Activated CD4-positive, alpha-beta T cell treated with anti-CD3 and anti-CD28 coated beads, Interleukin-2, amount 50 U/mL, for 4 hours (primary cell): ENCODE measurements at places on chromosomes 3 and 15.
A peak's percentile ranks its signal among the peaks of the same experiment; 100 is the strongest.

DNA sequence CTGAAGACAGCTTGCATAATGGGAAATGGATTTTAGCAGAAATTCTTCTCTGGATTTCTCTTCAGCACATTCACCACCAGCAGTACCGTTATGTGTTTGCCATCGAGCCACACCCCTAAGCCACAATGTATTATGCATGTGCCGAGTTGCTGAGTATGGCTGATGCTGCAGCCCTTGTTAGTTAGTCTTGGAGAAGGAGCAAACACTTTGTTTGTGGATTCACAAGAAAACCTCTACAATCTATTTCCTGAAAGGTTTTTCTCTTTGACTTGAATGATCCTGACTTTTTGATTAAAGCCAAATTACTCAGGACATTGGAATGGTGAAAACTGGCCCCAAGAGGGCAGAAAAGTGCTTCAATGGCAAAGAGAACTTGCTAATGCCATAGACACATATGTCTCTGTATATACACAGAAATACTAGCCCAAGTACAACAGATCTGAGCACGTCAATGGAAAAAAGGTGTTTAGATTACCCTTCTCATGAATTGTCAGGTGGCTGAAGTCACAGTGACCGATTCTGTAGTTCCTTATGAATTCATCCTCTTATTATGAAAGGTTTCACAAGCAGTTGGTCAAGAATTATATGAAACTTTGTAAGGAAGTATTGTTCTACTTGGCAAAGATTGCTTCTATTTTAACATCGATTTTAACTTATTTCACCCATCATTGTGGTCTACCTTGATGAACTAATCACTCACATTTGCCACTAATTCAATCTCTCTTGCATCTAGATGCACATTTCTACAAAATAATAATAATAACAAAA, 103.0 kb downstream of the P3H2 start:
- no peak for DNase-seq

DNA sequence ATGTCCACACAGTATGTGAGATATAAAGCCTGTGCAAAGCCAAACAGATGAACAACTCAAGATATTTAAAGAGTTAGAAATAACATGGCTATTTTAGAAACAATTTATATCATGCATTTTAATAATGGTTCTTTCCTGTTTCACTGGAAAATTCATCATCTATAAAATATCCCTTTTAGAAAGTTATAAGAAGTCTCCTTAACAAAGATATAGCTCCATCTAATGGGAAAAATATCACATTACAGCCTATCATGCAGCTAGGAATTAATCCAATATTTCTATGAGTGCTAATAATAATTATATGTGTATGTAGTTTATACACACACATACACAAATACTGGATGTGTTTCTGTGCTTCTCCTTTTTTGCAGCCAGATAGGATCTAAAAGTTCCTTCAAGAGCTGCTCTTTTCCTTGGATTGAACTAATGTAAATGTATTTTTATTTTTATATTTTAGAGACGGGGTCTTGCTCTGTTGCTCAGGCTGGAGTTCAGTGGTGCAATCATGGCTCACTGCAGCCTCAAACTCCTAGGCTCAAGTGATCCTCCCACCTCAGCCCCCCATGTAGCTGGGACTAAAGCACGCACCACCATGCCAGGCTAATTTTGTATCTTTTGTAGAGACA, 21.6 kb downstream of the RPL22L1 start:
- no peak for DNase-seq

GRCh38 chr3:169661361-169662131, 2.0 kb downstream of the MECOM start:
- no peak for DNase-seq

GRCh38 chr15:27490867-27491595, 520.0 kb downstream of the GABRG3 start:
- DNase-seq: no peak

DNA sequence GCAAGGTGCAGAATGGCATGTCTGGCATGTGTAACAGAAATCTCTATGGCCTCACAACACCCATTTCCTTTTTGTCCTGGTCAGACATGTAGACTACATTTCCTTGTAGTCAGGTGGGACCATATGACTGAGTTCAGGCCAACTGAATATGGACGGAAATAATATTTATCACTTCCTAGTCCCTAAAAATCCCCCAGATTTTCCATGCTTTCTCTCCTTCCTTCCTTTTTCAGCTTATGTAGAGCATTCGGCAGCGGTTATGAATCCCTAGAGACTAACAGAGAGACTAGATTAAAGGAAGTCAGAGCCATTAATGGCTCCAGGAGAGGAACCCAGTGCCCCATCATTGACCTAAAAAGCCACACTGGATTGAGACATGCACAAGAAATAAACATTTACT, 35.8 kb downstream of the SLC9A9 start:
- DNase-seq: no peak

- DNase-seq: no peak
Measured at GRCh38 chr3:96959474-96959873, 145.1 kb downstream of the EPHA6 start.

GRCh38 chr15:31245135-31245689, 81.4 kb upstream of the KLF13 start:
- DNase-seq: no peak

GRCh38 chr3:138943724-138944653, 2.9 kb downstream of the FOXL2 start:
- DNase-seq: no peak

GRCh38 chr3:10534066-10534465, 28.7 kb upstream of the ATP2B2 start:
- DNase-seq: no peak

- no peak for DNase-seq
Measured at GRCh38 chr3:139299261-139300132, 44.3 kb upstream of the MRPS22 start.

DNA sequence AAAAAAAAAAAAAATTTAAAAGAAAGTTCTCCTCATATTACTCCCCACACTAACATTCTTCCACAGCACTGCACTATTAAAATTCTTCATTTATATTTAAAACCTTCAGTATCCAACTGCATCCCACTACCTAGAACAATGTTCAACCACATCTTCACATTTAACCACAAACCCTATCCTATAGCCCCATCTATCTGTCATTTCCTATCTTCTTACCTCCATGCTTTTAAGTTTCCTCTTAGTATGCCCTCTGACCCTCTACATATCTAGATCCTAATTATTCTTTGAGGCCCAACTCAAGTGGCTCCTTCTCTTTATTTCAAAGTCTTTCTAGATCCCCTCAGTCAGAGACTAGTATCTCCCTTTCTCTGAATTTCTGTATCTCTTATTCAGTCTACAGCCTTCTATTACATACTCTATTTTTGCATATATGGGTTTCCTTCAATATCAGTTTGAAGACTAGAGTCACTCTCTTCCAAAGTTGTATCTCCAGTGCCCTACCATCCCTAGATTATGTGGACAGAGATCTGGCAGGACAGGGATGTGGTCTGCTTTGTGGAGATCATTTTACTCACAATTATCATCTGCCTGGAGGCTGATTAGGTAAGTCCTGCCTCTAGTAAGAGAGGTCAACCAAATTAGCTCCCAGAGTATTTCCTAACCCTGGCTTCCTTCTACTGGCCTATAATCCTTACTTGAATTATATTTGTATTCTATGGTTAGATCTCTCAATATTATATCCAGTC, 1.4 kb downstream of the CIAO2A start:
- DNase-seq: no peak

DNA sequence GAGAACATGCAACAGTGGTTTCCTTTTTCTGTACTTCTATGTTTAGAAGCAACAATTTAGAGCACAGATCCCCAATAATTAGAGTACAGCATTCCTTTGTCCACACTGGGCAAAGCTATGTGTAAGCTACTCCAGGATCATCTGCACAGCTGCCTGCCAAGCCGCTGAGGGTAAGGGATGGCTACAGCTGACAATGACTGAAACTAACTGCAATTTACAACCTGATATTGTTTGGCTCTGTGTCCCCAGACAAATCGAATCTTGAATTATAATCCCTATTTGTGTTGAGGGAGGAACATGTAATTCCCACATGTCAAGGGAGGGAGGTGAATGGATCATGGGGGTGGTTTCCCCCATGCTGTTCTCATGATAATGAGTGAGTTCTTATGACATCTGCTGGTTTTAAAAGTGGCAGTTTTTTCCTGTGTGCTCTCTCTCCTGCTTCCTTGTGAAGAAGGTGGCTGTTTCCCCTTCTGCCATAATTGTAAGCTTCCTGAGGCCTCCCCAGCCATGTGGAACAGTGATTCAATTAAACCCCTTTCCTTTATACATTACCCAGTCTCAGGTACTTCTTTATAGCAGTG, 54.8 kb upstream of the TNFSF10 start:
- DNase-seq: no peak

GRCh38 chr3:56693750-56694149, 10.7 kb upstream of the TASOR start:
- DNase-seq: no peak

DNA sequence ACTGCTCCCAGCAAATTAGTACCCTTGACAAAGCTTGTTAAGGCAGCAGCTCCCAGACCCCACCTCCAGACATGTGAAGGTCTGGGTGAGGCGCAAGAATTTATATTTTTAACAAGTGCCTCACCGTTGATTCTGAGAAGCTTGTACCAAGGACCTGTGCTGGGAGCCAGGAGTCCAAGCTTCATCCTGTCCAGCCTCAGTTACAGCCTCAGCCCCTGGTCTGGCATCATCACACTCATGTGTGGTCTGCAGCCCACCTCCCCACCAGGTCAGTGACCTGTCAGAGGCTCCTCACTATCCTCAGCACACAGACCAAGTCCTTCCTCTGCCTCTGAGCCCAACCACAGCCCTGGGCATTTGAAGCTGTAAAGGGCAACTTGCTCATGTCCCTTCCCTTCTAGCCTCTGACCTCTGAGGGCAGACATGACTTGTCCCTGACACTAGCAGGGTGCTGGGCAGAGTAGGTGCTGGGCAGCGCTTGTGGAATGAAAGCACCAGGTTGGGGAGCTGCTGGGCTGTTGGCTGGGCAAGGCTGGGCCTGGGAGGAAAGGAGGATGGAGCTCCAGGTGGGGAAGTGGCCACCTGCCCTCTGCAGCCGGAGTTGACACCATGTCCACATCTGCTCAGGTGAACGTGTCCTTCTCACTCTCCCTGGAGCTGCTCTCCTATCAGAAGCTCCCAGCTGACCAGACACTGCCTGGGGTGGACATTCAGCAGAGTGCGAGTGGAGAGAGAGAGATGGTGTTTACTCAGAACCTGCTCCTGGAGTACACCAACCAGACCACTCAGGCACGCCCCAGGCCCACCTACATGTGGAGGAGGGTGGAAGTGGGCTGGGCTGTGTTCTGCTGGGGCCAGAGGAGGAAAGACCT, 16.9 kb downstream of the ACAA1 start:
- DNase-seq: no peak

DNA sequence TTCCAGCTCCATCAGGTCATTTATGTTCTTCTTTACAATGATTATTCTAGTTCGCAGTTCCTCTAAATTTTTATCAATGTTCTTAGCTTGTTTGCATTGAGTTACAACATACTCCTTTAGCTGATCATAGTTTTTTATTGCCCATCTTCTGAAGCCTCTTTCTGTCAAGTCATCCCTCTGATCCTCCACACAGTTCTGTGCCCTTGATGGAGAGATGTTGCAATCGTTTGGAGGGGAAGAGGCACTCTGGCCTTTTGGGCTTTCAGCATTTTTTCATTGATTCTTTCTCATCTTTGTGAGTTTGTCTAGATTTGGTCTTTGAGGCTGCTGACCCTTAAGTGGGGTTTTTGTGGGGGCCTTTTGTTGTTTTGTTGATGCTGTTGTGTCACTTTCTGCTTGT, 234.6 kb upstream of the CBLB start:
- DNase-seq: no peak

- peak; percentile 60 for DNase-seq
Measured at GRCh38 chr3:101069901-101070798, 76.9 kb upstream of the ABI3BP start.
